NCI-H748 treated with DMSO at 0.1 percent for 48 hours (cell line): ENCODE measurements at places on chromosomes 6 and 20.

DNA sequence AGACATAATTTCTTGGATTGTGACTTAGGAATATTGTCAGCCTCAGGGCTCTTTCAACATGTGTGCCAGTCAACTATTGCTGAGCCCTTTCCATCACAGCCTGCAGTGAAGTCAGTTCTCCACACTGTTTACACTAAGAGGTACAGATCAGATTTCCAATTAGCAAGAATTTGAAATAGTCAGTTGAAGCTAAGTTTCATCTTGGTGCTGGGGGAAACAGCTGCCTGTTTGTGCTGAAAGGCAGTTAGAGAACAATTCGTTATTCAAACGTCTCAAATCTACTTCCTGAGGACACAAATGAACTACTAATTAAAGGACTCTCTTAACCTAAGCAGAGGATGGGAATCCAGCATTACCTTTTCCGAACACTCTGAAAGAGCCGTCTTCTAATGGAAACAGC lies 25.9 kb downstream of the ADGRF1 start:
- peak; percentile 47 for DNase-seq

DNA sequence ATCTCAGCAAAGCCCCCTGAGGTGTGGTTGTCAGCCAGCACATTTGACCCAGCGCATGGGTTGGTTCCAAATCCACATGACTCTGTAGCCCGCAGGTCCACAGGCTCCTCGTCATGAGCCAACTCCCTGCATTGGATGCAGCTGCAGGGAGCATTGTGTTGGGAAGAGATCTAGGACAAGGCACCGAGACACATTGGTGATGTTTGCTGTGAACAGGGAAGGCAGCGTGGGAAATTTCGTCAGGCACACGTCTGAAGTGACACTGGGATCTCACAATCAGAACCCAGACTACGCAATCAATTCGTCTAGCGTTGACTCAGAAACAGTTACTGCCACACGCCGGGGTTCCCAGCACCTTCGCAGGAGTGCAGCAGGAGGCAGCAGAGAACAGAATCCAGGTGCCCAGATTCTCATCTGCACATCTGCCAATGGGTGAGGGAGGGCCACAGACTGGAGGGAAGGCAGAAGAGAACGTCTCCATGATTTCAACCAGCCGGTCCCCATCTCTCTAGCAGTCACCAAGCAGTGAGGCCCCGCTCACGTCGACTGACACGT lies 177.0 kb downstream of the TTLL2 start:
- DNase-seq, result no peak

- DNase-seq, result no peak
Observed at GRCh38 chr6:54096811-54097210, 14.4 kb upstream of the MLIP start.

- DNase-seq, result no peak
Observed at GRCh38 chr6:3871515-3871914, 22.3 kb downstream of the FAM50B start.

- no peak for DNase-seq
Observed at GRCh38 chr6:82025271-82025670, 222.3 kb downstream of the IBTK start.

- DNase-seq, result no peak
Observed at GRCh38 chr6:83218646-83219045, 25.5 kb downstream of the RWDD2A start.

GRCh38 chr6:31122791-31123706 lies 2.8 kb upstream of the CDSN start:
- no peak for DNase-seq

GRCh38 chr6:44373051-44373450 lies 14.5 kb upstream of the CDC5L start:
- DNase-seq, result no peak

GRCh38 chr6:129866256-129866655 lies 5.1 kb upstream of the TMEM244 start:
- no peak for DNase-seq

DNA sequence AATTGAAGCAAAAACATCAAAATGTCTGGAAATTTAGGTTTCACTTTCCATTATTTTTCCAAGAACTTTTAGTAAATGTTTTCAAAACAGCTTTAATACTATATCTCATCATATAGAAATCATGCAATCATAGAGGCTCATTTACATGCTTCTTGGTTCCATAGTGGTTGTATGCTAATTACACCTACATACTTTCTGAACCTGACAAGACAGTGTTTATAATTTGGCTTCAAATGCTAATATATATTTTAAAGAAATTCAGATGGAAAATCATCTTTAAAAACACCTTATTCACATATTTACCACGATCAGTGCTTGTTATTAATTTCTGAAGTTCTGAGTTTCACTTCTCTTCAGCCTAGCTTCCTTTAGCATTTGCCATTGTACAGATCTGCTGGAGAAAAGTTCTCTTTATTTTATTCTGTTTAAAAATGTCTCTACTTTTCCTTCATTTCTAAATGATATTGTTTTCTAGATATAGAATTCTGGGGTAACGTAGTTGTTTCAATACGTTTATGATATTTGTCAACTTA lies 89.9 kb downstream of the PLCB1 start:
- no peak for DNase-seq

DNA sequence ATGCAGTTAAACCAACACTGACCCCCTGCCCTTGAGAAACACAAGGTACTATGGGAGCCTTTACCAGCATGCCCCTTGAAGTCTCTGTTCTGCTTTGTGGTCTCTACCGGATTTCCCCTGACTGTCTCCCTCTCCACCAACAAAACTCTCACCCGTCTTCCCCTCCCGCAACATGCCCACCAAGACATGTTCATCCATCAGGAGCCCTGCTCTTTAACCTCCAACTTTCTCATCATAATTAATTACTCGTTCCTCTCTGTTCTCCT lies 1.1 kb downstream of the ZNF165 start:
- peak; percentile 43 for DNase-seq

- DNase-seq, result no peak
Observed at GRCh38 chr6:52190409-52190808, 4.2 kb downstream of the IL17A start.

- no peak for DNase-seq
Observed at GRCh38 chr20:41599699-41600104, 18.5 kb downstream of the CHD6 start.

DNA sequence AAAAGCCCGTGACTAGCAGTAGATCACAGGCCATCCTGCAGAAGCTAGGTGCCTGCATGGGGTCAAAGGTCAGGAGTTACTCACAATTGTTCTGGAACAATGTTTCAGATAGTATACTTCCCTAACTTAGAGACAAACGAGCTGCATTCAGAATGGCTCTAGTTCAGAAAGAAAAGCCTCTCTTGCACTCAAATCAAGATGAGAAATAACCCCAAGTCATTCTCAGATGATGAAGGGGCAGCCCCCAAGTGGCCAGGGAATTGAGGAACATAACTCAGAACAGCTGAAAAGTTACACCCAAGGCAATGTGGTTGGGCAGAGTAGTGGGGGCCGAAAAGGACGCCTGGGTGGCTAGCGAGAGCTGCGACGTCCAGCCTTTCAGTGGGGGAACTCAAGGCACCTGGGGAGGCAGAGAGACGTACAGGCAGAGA lies 27.8 kb downstream of the FYN start:
- no peak for DNase-seq

GRCh38 chr20:63574156-63574828 lies at the start of gene HELZ2:
Gene HELZ2 (minus strand): TSS chr20:63574239. CDS start chr20:63572385, 1,854 bp downstream.
- peak; percentile 13 for DNase-seq

DNA sequence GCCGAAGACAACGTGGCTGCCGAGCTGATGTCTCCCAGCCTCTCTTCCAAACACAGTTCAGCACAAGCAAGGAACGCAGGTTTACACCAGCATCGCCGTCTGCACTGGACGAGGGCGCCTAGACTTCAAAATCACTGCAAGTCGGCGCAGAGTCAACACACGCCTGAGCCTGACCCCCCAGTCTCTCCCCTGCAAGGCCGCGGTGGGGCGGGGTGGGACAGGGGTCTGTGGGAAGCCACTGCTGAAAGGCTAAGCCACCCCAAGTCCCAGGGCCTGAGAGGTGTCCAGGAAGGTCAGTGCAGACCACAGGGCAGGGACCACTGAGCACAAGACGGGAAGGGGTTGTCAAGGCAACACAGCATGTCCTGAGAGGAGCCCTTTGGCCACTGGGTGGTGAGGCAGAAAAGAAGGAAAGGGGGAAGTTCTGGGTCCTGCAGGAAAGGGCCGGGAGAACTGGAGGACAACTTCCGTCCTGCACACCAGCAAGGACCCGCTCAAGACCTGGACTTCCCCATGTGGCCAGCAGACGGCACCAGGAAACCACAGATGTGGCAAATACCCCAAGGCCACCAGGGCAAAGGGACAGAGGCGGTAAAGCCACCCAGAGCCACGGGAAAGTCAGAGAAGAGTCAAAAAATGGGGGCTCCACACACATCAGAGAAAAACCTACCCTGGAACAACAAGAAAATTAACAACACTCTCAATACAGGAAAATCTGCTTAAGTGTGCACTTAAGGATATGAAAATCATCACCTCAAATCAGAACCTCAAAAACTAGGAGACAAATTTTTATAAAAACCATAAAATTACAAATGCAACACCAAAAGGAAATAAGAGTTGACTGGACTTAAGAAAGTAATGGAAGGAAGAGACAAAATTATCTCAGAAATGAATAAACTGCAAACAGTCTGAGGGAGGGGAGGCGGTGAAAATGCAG lies 84.8 kb downstream of the TAF4 start:
- no peak for DNase-seq

GRCh38 chr6:158512809-158513208 lies 47.1 kb upstream of the TMEM181 start:
- no peak for DNase-seq

GRCh38 chr6:103982574-103982973 lies 877.1 kb downstream of the HACE1 start:
- no peak for DNase-seq

DNA sequence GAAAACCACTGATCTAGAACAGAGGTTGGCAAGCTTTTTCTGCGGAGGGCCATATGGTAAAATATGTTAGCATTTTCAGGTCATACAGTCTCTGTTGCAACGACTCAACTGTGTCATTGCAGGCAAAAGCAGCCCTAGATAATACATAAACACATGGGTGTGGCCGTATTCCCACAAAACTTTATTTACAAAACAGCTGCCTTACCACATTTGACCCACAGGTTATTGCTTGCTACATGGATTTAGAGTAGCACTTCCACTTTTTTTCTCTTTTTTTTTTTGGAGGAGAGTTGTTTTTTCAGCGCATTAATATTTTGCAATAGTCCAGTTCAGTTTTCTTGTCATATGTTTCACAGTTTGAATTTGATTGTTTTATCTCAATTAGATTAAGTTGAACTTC lies 2.5 kb upstream of the IGF2R start:
- DNase-seq, result no peak

DNA sequence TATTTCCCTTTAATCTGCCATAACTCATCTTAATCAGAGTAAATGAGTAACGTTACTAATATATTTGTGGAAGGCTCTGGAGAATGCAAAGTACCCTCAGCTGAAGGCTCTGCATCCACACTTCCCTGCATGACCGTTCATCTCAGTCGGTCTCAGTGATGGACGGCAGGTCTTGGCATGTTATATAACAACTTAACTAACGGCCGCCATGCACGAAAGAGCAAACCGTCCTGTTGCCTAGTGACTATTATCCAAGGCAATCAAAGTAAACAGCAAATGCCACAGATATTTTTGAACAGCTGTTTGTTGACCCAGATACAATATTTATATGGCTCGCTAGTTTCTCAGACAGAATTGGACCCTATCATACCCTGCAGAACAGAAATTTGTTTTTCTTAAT lies 194.9 kb upstream of the SMLR1 start:
- DNase-seq, result peak; percentile 60

GRCh38 chr6:161274488-161274858 lies 612 bp upstream of the AGPAT4 start:
- DNase-seq, result peak; percentile 50

GRCh38 chr20:4064144-4064909 lies 49.0 kb upstream of the RNF24 start:
- DNase-seq, result no peak

- DNase-seq, result no peak
Observed at GRCh38 chr6:111666847-111667246, 61.2 kb upstream of the TRAF3IP2 start.

DNA sequence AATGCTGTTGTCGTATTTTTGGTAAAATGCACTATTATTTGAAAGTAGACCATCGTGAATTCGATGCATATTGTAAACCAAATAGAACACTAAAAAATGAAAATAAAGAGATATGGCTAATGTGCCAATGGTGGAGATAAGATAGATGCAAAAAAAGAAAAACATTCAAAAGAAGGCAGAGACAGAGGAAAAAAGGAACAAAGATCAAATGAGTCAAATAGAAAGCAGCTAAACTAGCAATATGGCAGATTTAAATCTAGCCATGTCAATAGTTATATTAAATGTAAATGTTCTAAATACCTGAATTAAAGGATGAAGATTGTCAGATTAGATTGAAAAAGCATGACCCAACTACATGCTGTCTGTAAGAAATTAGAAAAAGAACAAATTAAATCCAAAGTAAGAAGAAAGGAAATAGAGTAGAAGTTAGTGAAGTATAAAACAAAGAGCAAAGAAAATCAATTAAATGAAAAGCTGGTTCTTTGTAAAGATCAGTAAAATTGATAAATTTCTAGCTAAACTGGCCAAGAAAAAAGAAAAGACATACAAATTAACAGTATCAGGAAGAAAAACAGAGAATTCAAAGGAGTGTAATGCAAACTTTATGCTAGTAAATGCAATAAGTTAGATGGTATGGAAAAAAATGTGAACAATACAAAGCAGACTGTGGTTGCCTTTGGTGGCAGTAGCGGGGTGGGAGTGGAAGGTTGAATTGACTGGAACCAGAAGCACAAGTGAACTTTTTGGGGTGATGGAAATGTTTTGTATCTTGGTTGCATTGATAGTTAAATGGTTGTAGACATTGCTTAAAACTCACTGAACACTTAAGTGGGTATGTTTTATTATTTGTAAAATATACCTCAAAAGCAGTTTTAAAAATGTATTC lies 44.8 kb downstream of the PTPN1 start:
- no peak for DNase-seq

DNA sequence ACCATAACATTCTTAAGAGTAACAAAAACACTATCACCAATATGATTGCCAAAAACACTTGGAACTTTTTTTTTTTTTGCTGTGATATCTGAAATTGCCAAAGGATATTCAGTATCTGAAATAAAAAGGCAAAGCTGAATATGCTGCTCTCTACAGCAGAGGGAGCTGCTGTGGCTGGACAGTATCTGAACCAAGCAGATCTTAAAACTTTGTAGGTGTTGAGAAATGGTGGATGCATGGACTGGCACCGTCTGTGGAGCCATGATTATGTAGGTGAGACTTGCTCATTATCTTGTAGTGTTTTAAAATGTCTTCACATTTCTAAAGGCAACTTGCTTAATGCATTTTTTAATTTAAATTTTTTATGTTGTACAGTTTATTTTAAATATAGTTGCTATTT lies 9.2 kb downstream of the PDCD2 start:
- no peak for DNase-seq

GRCh38 chr20:50195524-50196120 lies 5.0 kb downstream of the CEBPB start:
- DNase-seq, result no peak

- no peak for DNase-seq
Observed at GRCh38 chr6:169239181-169239580, 14.5 kb downstream of the THBS2 start.

GRCh38 chr6:142696123-142697000 lies 248.6 kb downstream of the HIVEP2 start:
- DNase-seq, result no peak
